ENCODE measurements at places on chromosomes 5 and 9.

GRCh38 chr9:118529624-118530214 lies 825.5 kb downstream of the TLR4 start:
- no peak for DNase-seq

- DNase-seq = peak; percentile 35
Measured at GRCh38 chr5:108642170-108642906, 105.4 kb upstream of the FER start.

- DNase-seq = no peak
Measured at GRCh38 chr5:84381502-84382362, 2.9 kb downstream of the EDIL3 start.

DNA sequence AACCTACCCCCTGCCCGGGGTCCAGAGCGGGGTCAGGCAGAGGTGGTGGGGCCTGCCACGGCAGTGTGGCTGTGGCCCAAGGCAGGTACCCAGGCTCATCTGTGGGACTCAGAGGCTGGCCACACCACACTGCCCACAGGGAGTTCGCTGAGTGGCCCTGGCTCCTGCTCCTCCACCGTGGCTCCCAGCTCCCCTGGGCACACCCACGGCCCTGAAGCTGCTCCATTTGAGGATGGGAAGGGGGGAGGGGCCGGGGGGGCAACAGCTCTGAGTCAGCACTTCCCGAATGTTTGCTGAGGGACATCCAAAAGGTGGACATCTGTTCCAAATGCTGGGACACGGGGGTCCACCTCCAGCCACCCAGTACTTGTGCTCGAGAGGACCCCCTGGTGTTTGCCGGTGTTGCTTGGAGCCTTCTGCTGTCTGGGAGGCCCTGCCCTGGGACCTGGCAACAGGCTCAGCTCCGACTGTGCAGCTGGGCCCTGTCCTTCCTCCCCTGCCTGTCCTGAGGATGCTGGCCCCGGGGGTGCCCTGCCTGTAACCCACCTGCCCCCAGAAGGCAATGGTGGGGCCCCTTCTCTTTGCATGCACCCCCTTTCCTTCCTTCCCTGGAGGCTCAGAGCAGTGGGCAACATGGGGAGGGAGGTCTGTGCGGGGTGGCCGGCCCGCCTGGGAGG lies 2.5 kb upstream of the NRARP start:
- peak; percentile 8 for DNase-seq

DNA sequence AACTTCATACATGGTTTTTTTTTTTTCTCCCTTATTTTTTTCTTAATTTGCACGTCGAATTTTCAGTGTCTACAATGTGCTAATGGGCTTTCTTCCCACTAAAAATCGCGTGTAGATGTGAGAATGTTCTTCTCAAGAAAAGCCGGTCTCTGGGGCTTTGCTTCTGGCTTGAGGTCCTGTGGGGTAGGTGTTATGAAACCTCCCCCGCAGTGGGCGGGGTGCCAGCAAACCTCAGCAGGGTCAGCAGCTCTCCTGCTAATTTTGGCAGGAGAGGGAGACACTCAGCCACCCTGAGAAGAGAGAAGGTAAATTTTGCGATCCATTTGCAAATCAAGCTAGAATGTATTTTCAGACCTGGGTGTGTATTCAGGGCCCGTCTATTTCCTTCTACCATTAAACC lies 59.9 kb downstream of the NPR3 start:
- no peak for DNase-seq

GRCh38 chr9:126860757-126861466 lies 473 bp downstream of the ZBTB34 start:
- DNase-seq = no peak

DNA sequence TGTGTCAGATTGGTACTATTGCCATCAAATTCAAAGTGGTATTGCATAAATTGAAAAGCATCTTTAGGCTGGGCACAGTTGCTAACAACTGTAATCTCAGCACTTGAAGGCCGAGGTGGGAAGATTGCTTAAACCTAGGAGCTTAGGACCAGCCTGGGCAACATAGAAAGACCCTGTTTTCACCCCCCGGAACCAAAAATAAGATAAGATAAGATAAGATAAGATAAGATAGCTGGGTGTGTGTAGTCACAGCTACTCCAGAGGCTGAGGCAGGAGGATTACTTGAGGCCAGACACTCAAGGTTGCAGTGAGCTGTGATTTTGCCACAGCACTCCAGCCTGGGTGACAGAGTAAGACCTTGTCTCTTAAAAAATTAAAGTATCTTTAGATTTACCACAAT lies 297.9 kb upstream of the SEMA6A start:
- no peak for DNase-seq

DNA sequence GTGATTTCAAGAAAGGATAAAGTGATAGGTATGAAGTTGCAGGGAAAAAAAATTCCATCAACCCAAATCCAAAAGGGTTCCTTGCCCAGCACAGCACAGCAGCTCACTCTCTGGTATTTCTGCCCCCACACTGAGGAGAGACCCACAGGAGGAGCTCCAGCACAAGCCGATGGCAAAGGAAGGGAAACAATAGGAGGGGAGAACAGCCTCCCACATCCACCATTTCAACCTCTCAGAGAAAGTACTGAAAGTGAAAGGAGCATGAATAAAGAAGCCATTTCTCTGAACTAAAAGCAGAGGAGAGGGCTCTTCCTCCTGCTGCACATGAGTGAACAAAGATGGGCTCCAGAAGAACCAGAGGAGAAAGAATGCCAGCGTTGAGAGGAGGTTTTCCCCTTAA lies 54.9 kb upstream of the ZSWIM6 start:
- no peak for DNase-seq

DNA sequence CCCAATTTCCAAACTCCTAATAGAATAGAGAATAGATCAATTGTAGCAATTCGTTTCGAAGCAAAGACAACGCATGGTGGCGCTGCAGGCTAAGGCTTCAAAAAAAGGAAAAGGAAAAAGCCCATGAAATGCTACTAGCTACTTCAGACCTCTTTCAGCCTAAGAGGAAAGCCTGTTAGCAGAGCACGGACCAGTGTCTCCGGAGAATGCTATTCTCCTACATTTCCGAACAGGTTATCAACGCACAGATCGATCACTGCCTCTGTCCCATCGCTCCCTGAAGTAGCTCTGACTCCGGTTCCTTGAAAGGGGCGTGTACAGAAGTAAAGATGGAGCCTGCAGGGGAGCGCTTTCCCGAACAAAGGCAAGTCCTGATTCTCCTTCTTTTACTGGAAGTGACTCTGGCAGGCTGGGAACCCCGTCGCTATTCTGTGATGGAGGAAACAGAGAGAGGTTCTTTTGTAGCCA lies at the start of gene PCDHB15:
Gene PCDHB15, plus strand, starts transcription at position 146 of the 468 bp plus-strand sequence. Its CDS starts 184 bp downstream, at position 330.
- no peak for DNase-seq

GRCh38 chr5:173397516-173397915 lies 69.3 kb upstream of the STC2 start:
- DNase-seq = no peak

DNA sequence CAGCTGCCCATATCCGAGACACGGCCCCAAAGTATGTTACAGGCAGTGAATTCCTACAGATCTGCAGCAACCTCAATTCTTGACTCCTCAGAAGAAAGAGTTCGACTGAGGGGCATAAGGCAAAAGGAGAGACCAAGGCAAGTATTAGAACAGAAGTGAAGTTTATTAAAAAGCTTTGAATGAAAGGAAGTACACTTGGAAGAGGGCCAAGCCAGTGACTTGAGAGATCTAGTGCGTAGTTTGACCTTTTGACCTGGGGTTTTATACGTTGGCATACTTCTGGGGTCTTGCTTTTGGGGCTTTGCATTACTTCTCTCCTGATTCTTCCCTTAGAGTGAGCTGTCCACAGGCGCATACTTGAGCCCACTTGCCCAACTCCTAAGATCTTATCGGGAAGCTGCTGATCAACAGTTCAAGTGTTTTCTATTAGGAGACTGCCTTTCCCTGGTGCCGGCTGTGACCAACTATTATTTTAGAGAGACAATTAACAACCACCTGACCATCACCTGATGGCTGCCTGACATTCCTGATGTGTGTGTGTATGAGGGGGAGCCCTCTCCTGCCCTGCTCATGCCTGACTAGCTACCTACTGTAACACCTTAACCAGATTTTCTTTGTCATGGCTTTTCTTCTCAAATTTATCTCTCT lies 1.5 kb upstream of the DEPDC1B start:
- no peak for DNase-seq

GRCh38 chr9:7174884-7175283 lies 417.1 kb downstream of the KDM4C start:
- DNase-seq = no peak

- no peak for DNase-seq
Measured at GRCh38 chr5:2451100-2451499, 300.4 kb downstream of the IRX2 start.

DNA sequence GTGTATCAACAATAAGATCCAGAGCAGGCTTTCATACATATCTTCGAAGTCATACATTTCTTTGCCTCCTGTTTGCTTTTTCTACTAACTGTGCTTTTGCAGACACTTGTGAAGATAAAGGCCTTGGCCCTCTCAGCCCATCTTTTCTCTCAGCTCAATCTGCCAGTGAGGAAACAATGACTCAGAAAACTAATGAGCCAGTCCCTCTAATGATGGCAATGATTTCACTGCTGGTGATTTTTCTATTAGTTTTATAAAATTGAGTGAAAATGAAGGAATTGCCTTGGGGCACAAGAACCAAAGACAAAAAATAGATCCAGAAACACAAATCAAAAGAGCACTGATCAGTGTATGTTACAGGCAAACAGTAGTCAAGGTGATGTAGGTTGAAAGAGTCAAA lies 167.7 kb upstream of the PPP2R2B start:
- DNase-seq = no peak

DNA sequence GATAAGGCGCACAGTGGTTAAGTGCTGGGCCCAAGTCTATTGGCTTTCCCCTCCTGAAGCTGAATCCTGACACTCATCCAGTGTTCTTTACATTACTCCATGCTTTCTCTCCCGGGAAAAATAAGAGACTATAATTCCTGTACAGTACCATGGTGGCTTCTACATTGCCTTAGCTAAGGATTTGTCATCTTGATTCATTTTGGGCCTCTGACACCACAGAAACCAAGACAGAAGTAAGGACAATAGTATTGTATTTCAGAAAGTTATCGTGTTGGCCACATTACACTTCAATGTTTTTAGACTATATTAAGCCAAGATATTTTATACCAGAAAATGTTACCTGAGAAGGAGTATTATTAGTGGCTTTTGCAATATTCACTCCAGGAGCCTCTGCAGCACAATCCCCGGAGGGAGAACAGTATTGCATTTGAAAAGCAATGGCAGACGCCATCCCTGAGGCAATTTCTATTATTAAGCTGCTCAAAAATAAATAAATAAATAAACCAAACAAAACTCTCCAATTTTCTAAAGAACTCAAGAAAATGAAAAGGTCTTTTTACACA lies 267.9 kb downstream of the ENC1 start:
- no peak for DNase-seq

- no peak for DNase-seq
Measured at GRCh38 chr9:92715488-92716231, 45.7 kb upstream of the IPPK start.

DNA sequence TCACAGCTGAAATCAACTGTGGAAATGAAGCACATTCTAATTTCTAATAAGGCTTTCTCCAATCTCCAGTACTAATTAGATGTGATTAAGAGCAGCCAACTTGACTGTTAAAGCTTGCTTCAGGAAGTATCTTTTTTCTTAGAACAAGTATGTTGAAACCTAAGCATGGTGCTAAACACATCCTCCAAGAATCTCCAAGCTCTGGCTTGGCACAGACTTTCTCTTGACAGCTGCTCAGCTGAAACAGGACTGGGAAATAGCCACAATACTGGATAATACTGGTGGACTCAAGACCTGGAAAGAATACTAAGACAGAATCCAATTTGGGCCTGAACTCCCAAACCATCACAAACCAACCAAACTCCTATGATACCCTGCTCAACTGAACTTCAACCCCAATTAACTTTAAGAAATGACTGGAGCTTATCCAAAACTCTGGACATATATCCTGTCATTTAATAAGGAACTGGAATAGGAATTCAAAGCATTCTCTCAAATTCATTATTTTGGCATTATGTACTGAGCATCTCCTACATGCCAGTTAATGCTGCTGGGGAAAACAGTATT lies 16.2 kb downstream of the PRKAA1 start:
- no peak for DNase-seq

GRCh38 chr5:160349935-160350303 lies 20.5 kb downstream of the C1QTNF2 start:
- no peak for DNase-seq

- no peak for DNase-seq
Measured at GRCh38 chr5:59744531-59744992, 149.0 kb downstream of the PDE4D start.

Data from prostate gland (tissue), 2 donors.